ENCODE measurements at places on chromosomes 13 and 19.

- no peak for DNase-seq
Measured at GRCh38 chr19:55289117-55289796, 5.5 kb downstream of the BRSK1 start.

DNA sequence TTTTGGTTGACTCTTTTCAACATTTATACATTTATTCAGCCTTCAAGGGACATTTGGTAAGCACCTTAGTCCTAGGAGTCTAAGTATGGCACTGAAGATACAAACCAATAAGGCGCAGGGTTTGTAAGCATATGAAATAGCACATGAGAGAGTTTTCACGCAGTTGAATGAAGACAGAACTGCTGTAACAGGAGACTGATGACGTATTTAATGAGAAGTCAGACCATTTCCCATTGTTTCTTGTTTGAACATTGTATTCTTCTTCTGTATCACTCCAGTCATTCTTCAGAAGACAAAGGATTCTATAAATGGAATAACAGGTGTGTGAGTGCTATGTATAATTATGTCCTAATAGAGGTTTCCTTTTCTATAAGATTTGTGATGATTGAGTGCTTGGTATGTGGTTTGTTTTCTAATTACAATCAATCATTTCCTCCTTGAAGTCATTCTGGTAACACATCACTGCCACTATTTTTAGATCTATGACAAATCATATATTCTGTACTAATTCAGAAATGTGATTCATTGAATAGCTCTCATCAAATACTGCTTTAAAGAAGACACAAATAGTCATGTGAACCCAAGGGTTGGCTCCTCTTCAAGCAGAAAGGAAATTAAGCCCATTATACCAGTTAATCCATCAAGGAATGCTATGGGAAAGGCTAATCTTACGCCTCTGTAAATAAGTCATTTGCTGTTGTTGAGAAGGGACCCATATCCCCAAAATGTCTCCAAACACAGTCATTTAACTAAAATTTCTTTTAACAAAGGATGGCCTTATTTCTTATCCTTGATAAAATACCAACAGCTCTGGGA is 222.8 kb upstream of the NBEA start:
- no peak for DNase-seq

DNA sequence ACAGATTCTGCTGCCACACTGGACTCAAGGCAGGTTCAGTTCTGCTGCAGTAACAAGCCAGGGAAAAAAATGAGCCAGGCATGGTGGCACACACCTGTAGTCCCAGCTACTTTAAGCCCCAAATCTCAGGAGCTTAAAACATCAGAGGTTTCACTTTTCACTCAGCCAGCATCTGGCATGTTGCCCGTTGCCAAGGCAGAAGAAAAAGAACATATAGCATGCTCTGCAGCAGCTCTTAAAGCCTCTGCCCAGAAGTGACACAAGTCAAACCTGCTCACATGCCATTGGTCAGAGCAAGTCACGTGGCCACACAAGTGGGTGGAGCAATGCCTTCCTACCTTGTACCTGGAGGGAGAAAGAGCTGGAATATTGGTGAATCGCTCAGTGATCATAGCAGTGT is 14.7 kb upstream of the ADGRE5 start:
- peak; percentile 82 for DNase-seq

DNA sequence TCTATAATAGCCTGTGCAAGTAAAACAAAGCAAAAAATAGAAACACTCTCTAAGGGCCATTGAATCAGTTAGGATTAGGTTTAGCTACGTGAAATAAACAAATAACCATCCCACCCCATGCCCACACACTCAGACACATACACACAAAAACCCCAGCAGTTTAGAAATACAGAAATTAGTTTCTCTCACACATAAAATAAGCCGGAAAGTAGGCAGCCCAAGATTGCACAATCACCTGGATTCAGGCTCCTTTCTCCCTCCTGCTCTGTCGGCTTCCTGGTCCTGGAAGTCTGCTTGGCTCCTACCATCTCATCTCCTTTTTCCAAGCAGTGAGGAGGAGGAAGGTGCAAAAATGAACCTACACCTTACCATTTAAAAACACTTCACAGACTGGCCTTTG is 22.6 kb upstream of the USP12 start:
- no peak for DNase-seq

DNA sequence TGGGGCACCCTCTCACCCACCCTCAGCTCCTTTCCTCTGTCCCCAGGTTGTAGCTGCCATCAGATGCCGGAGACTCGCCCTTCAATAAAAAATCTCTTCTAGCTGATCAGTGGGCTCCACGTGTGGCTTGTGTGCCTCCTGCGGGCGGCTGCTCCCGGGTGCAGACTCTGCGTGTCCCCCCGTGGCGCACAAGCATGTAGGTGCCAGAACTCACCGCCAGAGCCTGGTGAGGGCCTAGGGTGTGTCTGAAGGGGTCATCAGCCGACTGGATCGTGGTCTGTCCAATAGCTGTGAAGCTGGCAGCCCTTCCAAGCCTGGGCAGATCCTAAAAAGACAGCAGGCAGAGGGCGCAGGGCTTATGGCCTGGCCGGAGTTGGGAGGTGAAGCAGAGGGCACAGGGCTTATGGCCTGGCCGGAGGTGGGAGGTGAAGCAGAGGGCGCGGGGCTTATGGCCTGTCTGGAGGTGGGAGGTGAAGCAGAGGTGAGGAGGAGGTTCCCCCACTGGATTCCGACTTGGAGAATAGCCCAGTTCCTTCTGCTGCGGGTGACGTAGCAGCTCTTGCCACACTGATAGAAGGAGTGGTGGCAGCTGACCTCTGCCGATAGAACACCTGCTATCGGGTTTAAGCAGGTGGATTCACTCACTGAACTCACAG is 11.7 kb downstream of the NOP53 start:
- DNase-seq = no peak

- DNase-seq = no peak
Measured at GRCh38 chr13:42001580-42001979, 40.7 kb upstream of the VWA8 start.

- no peak for DNase-seq
Measured at GRCh38 chr19:45401815-45402214, 3.1 kb downstream of the PPP1R13L start.

DNA sequence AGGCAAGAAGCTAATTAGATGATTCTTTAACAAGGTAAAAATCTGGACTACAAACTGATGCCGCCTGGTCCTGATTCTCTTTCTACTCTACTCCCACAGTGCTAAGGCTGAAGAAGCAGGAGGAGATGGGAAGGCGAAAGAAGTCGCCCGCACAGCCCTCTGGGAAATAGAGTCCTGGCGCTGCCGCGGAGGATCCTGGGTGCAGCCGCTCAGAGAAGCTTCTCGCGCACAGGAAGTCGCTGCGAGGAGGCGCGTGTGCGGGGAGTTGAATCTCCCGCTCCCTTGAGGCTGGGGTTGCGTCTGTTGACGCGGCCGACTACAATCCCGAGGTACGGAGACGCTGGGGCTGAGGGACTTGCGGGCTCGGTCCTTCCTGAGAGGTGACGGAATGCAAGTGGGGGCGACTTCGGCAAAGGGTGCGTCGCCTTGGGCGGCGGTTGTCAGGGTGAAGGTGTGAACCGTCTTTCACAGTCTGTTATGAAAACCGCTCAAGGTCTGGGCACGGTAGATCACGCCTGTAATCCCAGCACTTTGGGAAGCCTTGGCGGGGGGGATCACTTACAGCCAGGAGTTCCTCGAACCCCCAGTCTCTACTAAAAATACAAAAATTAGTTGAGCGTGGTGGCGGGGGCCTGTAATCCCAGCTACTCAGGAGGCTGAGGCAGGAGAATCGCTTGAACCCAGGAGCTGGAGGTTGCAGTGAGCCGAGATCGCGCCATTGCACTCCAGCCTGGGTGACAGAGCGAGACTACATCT is at the start of gene ZNF473:
Gene ZNF473, plus strand, starts transcription at position 212 of the 756 bp plus-strand sequence. CDS start 5,078 bp downstream, outside the sequence.
- DNase-seq = peak; percentile 84

DNA sequence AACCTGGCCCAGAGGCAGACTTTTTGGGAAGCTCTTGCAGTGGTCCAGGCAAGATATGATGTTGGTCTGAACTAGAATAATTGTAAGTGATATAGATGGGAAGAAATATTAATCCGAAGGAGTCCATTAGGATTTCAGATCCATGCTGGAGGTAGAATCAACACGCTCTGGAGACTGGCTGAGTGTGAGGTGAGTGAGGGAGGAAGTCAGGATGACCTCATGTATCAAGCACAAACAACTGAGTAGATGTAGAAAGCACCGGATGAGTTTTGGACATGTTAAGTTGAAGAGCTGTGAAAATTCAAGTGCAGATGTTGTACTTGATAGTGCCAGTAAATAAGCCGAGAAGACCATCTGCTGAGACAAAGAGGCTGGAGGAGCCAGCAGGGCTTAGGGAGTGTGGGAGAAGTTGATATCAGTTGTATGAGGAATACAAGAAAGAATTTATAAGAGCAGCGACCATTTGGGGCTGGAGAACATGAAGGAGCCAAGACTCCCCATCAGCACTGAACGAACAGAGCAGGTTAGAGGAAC is 5.3 kb upstream of the CNMD start:
- no peak for DNase-seq

GRCh38 chr13:20848944-20849343 is 53.6 kb downstream of the XPO4 start:
- no peak for DNase-seq

DNA sequence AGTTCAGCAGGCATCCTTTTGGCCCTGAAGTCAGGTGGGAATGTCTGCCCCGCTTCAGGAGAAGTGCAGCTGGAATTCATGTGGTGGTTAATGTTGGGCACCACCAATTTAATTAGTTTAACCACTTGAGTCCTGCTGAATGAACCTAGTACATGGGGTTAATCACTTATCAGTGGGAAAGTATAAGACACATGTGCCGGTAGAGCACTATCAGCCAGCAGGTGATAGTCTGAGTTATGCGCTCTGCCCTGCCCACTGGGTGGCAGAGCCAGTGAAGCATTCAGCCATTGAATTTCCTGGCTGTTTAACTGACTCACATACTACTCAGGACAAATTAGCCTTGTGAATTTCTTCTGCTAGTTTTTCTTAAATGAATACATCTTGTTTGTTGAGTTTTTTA is 789.7 kb upstream of the PRR20A start:
- DNase-seq = no peak

- no peak for DNase-seq
Measured at GRCh38 chr13:37274569-37275497, 169.4 kb upstream of the CSNK1A1L start.

DNA sequence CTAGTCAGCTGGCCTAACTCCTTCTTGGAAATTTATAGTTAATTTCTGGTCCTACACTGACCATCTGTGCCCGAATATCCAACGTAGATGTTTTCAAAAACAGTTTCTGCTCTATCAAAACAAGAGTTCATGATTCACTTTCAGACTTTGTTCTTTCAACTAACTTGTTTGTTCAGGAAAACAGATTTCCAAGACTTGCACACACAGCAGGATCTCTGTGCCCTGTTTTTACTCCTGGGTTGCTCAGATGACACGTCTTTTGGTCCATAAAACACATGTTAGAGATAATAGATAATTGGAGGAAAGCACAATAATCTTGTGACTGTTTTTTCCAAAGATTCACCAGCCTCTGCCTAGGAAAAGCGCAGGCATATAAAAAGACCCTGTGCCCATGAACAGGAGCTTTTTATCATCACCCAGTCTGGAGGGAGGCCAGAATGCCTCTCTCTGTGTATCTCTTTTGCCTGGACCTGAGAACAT is 218.0 kb downstream of the IRS2 start:
- no peak for DNase-seq

DNA sequence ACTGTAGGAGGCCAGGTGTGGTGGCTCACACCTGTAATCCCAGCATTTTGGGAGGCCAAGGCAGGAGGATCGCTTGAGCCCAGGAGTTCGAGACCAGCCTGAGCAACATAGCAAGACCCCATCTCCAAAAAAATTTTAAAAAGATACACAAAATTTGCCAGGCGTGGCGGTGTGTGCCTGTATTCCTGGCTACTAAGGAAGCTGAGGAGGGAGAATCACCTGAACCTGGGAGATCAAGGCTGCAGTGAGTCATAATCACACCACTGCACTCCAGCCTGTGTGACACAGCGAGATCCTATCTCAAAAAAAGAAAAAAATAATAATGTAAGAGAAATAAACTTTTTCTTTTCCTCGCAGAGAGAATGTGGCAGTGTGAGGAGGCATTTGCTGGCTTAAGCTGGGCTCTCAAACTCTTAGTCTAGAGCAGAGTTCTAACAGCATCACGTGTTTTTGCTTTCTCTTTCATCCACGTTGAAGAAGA is 21.1 kb downstream of the FAM187B start:
- DNase-seq = no peak

GRCh38 chr13:112873851-112874750 is 94.9 kb upstream of the MCF2L start:
- peak; percentile 23 for DNase-seq

GRCh38 chr13:109146912-109147647 is 517.7 kb downstream of the MYO16 start:
- DNase-seq = no peak

DNA sequence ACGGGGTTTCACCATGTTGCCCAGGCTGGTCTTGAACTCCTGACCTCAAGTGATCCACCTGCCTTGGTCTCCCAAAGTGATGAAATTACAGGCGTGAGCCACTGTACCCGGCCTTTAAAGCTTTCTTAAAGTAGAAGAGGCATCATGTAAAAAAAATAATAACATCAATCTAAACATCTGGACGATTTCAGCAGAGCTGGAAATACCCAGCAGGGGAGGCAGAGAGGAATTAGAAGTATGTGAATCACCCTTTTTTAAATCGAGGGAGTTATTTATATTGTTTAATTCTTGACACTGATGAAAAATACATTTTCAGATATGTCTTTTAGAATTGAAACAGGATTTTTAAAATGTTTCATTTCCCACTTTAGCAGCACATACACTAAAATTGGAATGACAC is 37.4 kb upstream of the MTIF3 start:
- no peak for DNase-seq

GRCh38 chr13:42883142-42883541 is 101.8 kb downstream of the FAM216B start:
- no peak for DNase-seq

- no peak for DNase-seq
Measured at GRCh38 chr19:3453840-3454239, 26.5 kb downstream of the SMIM24 start.

All from stimulated activated CD8-positive, alpha-beta memory T cell treated with anti-CD3 and anti-CD28 coated beads, Interleukin-12 subunit alpha, Interleukin-12 subunit beta, amount 100 ng/mL, for 1 hour (primary cell).